ENCODE measurements at places on chromosomes 11 and 22. TPM values are rescaled to one million over a fixed set of nuclear protein-coding genes. Genes with fewer than 3 reads are reported as not detected.

The DLG2 gene
- total RNA-seq, result 14.8 TPM

- no peak for DNase-seq
These were observed 184.2 kb downstream of the FAM76B start for GRCh38 chr11:95605271-95605940.

DNA sequence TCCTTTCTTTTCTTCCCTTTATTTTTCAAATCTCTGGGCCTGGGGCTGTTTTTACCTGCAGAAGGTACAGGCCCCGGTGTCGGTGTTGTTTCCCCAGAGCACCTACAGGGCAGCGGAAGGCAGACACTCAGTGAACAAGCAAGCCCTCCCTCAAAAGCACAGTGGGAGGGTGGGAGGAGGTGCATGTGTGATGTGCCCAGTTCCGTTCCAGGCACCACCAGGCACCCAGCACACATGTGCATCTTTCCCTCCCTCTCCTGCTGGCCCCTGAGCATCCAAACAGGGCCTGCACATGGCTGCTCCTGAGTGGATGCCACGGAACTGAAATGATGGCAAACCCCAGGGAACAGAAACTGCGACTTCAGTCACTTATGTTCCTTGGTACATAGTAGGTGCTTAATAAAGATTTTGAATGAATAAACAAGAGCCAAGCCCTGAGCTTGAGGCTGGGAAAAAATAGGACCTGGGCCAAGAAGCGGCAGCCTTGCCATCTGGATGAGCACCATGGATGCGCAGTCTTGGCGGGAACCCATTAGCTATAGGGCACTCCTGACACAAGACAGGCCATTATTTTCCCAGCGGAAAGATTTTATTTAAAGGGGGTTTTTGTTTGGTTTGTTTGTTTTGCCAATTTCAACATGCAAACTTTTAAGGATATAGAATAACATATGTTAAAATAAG is 47.8 kb downstream of the ARRB1 start:
- no peak for DNase-seq

The MUC2 gene
- 0.02 TPM for total RNA-seq

- DNase-seq, result no peak
These were observed 15.9 kb upstream of the OR6M1 start for GRCh38 chr11:123822032-123822431.

- DNase-seq, result no peak
These were observed 18.1 kb downstream of the MRGPRD start for GRCh38 chr11:68962527-68963250.

The MN1 gene
- total RNA-seq, result 33.5 TPM

DNA sequence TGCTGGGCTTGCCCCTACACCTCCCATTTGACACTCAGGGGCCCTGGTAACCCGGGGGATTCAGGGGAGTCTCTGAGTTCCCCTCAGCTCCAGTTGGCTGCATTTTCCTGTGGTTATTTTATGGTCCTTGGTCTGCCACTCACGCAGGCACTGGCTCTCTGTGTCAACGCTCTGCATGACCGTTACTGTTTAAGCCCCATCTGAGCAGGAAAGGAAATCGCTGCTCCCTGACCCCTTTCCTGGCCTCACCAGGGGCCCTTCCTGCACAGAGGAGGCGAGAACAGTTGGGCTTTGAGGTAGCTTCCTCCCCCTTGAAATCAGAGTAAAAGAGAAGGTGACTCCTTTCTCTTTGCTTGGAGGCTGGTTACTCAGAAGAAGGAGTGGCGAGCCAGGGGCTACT is 2.4 kb downstream of the C1QTNF4 start:
- DNase-seq, result no peak

The IL17REL gene
- 0.10 TPM for total RNA-seq

The ROBO4 gene
- 6.0 TPM for total RNA-seq

- DNase-seq, result no peak
These were observed 20.0 kb upstream of the ZBTB16 start for GRCh38 chr11:114039551-114039950.

- no peak for DNase-seq
These were observed 713.4 kb downstream of the OPCML start for GRCh38 chr11:132818951-132819350.

The NRXN2 gene
- 11.2 TPM for total RNA-seq

The CEP126 gene
- 8.9 TPM for total RNA-seq

DNA sequence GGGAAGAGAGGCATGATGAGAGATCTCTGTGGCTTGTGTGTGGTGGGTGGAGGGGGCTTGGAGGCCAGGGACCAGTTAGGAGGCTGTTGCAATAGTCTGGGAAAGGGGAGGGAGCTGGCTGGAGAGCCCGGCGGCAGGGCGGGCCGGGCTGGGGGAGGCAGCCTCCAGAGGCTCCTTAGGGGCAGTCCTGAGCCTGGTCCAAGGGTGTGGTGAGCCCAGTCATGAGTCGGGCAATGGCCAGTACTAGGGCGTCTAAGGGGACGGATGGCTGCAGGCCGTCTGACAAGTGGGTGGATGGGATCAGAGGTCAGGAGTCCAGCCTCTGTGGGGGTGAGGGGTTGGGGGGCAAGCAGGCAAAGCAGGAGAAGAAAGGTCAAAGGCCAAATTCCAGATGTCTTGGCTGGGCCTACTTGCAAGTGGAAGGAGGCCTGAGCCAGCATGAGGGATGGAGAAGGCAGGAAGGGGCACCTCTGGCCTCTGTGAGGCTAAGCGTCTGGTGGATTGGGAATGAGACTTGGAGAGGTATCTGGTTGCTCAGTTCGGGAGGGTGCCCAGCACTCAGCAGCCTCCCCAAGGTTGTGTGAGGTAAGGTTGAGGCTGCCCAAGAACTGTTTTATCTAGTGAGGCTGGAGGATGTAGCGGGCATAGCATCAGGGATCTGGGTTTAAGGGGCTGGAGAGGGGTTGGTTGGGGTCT is 6.0 kb upstream of the CD248 start:
- no peak for DNase-seq

The KCNE3 gene
- total RNA-seq, result 16.0 TPM

DNA sequence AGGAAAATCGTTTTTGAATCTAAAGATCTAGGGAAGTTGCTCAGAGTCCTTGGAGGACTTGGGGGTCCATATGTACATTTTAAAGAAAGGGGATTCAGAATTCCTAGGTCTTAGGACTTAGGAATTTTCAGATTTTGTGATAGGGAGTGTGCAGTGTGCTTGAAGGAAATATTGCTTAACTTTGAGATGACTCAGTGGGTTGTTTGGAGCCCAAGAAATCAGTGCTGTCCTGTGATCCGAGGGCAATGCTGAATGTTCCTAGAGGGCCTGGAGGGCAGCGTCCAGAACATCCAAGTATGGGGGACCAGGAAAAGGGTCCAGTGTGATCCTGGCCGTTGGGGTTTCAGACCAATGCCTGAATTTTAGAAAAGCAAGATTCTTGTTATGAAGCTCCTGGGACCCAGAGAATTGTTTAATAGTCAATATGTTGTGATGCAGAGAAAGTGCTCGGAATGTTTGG is 3.1 kb upstream of the IGF2 start:
- no peak for DNase-seq

- DNase-seq, result no peak
These were observed 538.9 kb upstream of the API5 start for GRCh38 chr11:42772886-42773285.

The BBOX1 gene
- total RNA-seq, result 0.67 TPM

GRCh38 chr11:114164546-114164945 is 105.0 kb downstream of the ZBTB16 start:
- DNase-seq, result no peak

All from ovary (tissue), 10 donors.